ENCODE measurements at places on chromosomes 3 and 15. TPM values are rescaled to one million over a fixed set of nuclear protein-coding genes. Genes with fewer than 3 reads are reported as not detected.

Gene CNTN6
- not detected for total RNA-seq

Gene CDCP1
- 21.7 TPM for total RNA-seq

Gene SH2D7
- total RNA-seq = not detected

Gene SIAH2
- 30.9 TPM for total RNA-seq

Gene ZKSCAN7
- 0.50 TPM for total RNA-seq

Gene ALPK3
- 0.15 TPM for total RNA-seq

Gene C3orf85
- not detected for total RNA-seq

Gene IGDCC3
- not detected for total RNA-seq

Gene PLD1
- 0.94 TPM for total RNA-seq

Gene ALG1L2
- 0.42 TPM for total RNA-seq

Gene SLC6A1
- total RNA-seq = not detected

Gene FBN1
- total RNA-seq = 1.6 TPM

Gene VGLL3
- total RNA-seq = not detected

Gene TRH
- not detected for total RNA-seq

Gene PYGO1
- total RNA-seq = not detected

Gene TTBK2
- 12.1 TPM for total RNA-seq

Gene PRSS50
- total RNA-seq = not detected

Gene CACNA1D
- total RNA-seq = 0.33 TPM

Gene ST8SIA2
- total RNA-seq = not detected

Gene ZNF385D
- not detected for total RNA-seq

Gene SERPINI2
- not detected for total RNA-seq

Gene TTC21A
- 5.1 TPM for total RNA-seq

Gene SYNPR
- not detected for total RNA-seq

Gene ALS2CL
- total RNA-seq = 16.6 TPM

Gene SLC28A1
- total RNA-seq = not detected

Gene SOX2
- total RNA-seq = not detected

Gene COL6A5
- not detected for total RNA-seq

Gene ASTE1
- total RNA-seq = 15.1 TPM

Gene ITGB5
- total RNA-seq = 0.15 TPM

Gene CCR2
- total RNA-seq = 28.6 TPM

Gene PLCB2
- total RNA-seq = 195 TPM

Gene GABPB1
- 34.9 TPM for total RNA-seq

Gene DUOX1
- not detected for total RNA-seq

All from activated CD4-positive, alpha-beta T cell treated with anti-CD3 and anti-CD28 coated beads, Interleukin-2, amount 10 ng/mL, durations not matched to agents 7 days and 5 days (primary cell).